Dorsolateral prefrontal cortex (tissue), 122 donors: ENCODE measurements at places on chromosomes 1 and 21.

- DNase-seq = no peak
These were observed 217.5 kb downstream of the LRRIQ3 start for GRCh38 chr1:73980324-73981040.

- no peak for DNase-seq
These were observed 108.6 kb downstream of the GPR52 start for GRCh38 chr1:174556392-174556791.

GRCh38 chr1:36853638-36854037, 180.7 kb downstream of the GRIK3 start:
- no peak for DNase-seq

DNA sequence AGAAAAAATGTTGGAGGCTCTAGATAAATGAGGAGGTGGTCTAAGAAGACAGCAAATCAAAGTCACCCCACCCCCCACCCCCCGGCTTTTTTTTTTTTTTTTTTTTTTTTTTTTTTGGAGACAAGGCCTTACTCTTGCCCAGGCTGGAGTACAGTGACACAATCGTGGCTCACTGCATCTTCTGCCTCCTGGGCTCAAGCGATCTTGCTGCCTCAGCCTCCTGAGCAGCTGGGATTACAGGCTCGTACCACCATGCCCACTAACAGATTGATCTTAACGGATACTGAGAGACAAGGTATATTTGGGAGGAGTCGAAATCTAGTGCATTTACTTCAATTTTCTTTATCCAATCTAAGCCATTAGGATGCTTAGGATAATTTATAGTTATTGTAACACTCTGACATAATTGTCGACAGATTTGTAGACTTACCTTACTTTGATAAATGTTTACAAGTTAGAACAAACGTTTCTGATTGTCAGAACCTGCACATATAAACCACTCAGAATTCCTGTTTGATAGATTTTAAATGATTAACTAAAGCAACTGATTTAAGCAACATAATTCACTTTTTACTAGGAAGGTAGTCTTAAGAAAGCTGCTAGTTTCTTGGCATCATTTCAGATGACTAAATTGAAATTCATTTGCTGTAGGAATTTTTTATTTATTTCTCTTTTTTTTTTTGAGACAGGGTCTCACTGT, 33.7 kb upstream of the NBL1 start:
- DNase-seq = no peak

DNA sequence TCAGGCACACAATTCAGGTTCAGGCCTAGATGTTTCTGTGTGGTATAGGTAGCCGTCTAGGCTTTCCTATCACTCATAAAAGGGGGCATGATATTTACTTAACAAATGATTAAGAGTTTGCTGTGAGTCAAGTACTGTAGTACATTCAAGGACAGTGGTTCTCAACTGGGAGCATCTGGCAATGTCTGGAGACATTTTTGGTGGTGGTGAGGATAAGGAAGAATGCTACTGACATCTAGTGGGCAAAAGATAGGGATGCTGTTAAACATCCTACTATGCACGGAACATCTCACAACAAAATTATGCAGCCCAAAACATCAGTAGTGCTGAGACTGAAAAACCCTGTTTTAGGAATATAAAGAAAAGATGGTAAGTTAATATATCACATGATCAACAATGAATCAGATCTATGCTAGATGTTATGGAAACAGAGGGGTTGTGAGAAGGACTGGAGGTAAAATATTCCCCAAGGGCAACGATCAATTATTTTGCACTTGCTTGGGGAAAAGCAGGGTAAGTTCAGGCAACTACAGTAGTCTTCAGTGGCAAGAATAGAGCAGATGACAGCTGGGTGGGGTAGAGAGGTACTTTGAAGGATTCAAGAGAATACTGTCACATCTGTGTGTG, 4.9 kb downstream of the DNTTIP2 start:
- no peak for DNase-seq

DNA sequence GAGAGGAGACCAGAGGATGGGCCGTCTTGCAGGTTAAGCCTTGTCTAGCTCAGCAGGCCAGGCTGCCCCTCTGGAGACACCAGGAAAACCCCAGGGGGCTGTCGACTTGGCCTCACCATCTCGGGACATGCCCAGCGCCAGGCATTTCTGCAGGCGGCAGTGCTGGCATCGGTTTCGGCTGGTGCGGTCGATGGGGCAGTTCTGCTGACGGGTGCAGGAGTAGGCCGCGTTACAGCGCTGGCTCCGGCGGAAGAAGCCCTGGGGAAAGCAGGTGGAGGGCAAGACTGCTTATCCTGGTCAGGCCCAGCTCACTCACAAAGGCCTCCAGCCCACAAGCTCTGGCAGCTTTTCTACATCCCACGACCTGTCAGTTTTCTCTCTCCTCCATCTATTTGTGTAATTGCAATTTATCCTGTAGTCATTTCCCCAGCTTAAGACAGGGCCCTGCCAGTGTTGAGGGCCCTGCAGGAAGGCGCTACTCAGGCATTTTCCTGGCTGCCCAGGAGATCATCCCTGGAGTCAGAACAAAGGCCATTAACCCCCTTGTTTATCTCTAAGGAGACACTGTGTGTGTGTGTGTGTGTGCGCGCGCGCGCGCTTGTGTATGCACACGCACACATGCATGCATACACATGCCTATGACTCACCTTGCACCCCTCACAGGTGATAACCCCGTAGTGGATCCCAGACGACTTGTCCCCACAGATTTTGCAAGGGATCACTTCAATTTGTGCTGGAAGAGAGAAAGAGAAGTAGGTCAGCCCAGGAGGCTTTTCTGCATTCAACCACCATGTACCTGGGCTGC, 11.5 kb upstream of the LINGO4 start:
- no peak for DNase-seq

DNA sequence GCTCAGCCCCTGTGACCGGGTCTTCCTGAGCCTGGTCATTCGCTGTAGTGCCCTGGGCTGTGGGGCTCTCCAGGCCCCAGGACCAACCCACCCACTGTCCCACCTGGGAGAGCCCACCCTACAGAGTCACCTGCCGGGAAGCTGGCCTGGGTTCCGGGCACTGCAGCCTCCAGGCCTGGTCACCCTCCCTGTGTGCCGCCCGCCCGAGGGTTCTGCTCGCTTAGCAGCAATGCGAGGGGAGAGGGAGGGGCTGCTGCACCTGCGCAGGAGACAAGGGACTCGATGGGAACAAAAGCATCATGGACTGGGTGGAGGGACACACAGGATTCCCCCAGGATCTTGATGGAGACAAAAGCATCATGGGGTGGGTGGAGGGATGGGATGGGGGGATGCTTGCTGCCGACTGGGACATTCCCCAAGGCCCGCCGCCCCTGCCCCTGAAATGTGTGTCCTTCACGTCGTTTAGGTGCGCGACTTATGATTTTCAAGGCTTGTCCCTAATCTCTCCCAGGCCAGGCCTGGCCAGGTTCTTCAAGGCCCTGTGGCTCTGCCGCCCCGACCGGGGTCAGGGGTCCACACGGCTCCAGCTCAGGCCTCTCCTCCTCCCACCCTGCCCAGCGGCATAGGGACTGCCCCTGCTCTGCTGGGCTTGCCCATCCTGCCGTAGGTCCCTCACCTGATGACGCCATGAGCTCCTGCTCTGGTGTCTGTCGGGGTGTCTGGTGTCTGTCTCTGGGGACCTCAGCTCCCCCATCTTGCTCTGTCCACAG, 1.7 kb downstream of the KRTAP10-8 start:
- no peak for DNase-seq

DNA sequence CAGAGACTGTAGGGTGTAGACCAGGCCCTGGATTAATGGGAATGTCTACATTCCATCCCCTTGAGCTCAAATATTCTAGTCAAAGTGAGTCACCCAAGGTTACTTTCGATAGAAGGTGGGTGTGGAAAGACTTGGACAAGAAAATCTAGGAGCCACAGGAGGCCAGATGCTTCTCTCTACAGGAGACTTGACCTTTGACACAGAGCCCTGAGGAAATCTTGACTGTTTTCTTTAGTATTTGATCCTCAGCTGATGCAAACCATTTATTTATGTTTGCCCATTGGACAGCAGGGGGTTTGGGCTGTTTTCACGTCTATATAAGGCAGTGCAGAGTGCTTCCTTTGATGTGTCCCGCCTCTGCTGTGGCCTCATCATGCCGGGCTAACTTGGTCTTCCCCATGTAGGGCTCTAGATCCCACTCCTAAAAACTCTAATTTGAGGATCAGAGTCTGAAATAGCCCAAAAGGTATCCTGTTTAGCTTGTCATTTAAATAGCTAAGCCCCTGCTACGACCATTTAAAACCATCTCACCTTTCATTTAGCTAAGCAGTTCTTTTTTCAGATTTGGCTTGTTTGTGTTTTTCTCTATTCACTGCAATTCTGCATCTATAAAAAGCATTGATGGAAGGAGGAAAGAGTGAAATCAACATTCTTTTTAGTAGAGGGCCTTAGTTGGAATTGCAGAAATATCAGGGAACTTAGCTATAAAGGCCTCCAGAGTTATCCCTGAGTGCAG, 15.5 kb upstream of the MAP3K7CL start:
- no peak for DNase-seq

GRCh38 chr1:110173466-110174105, 23.3 kb downstream of the SLC6A17 start:
- no peak for DNase-seq

GRCh38 chr1:175673371-175674150, 69.8 kb downstream of the TNR start:
- DNase-seq = no peak

DNA sequence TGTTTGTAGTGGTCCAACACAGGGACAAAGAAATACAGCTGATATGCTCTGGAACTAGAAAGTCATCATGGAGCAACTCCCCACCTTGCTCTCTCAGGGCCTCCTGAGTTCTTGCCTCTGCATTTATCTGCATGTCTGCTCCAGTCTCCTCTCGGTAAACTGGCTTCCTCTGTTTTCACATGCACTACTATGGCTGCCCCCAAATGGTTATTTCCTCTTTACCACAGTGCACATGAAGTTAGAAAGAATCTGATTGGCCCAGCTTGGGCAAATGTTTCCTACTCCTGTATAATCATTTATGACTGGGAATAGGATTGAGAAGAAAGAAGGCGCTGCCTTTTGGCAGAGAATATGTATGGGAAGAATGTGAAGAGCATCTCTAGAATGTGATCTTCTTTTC, 16.5 kb upstream of the PSMB2 start:
- no peak for DNase-seq

GRCh38 chr1:18776777-18777176, 82.7 kb downstream of the TAS1R2 start:
- DNase-seq = no peak

- DNase-seq = peak; percentile 8
These were observed 48.7 kb upstream of the SLC19A1 start for GRCh38 chr21:45590726-45591618.

- DNase-seq = no peak
These were observed 2.1 kb downstream of the KLHL21 start for GRCh38 chr1:6600410-6601048.

- DNase-seq = no peak
These were observed 8.8 kb upstream of the RNPC3 start for GRCh38 chr1:103516693-103517092.

DNA sequence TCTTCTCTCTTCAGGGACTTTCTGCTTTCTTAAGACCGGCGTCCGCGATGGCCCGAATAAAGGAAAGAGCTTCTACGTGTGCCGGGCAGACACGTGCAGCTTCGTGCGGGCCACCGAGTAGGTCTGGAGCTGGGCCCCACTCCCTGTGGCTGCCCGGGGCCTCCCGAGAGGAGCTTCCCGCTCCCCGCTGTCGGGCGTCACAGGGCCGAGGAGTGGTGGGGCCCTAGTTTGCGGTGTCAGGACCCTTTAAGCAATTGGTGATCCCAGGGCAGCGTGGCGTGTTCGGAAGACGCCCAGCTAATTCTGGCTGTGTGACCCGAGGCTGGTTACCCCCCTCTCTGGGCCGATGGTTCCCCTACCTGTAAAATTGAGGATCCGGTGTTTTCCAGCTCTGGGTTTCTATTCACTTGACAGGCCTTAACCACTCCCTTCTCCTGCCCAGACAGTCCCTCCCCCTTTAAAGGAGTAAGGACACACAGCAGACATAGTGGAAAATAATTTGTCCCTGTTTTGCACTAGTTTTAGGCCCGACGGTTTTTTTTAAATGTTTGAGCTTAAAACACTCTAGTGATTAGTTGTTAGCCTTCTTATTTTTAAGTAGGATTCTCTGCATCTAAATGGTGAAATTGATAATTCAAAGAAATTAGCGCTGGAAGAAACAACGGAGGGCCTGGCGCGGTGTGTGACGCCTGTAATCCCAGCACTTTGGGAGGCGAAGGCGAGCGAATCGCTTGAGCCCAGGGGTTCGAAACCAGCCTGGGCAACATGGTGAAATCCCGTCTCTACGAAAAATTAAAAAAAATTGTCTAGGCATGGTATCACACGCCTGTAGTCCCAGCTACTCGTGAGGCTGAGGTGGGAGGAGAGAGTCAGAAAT, 553 bp downstream of the TTF2 start:
- DNase-seq = no peak

- DNase-seq = no peak
These were observed 49.0 kb downstream of the MAP10 start for GRCh38 chr1:232853994-232854797.

GRCh38 chr21:38351961-38352521, 95.2 kb downstream of the KCNJ15 start:
- DNase-seq = no peak

DNA sequence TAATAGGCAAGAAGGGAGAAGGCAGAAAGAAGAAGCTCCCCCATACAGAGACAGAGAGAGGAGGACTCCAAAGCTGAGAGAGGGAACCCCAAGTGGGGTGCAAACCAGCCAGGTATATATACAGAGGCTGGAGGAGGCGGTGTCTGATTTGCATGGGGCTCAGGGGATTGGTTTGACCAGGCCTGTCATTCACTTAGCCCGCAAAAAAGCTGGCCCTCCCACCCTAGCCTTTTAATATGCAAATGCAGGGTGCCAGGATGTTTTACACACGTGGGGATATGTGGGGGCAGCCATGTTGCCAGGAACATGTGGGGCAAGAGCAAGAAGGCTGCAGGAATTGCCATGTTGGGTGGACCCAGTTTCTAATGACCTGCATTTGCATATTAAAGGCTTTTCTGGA, 37.0 kb upstream of the TENT5B start:
- DNase-seq = no peak

- no peak for DNase-seq
These were observed 8.6 kb downstream of the CDC14A start for GRCh38 chr1:100360790-100361510.

GRCh38 chr1:179190861-179191260, 38.6 kb downstream of the ABL2 start:
- DNase-seq = no peak

DNA sequence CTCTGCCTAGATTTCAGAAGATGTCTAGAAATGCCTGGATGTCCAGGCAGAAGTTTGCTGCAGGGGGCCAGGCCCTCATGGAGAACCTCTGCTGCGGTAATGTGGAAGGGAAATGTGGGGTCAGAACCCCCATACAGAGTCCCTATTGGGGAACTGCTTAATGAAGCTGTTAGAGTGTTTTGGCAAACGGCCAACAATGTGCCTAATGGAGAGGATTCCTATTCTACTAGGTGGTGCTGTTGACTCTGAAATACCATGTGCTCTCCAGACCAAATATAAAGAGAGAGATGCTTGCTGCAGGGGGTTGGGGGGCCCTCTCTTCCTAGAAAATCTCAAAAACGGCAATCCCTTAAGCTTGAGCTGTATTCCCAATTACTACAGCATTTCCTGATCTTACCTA, 57.1 kb upstream of the DR1 start:
- DNase-seq = no peak
